ENCODE measurements at places on chromosomes 13 and 19.

DNA sequence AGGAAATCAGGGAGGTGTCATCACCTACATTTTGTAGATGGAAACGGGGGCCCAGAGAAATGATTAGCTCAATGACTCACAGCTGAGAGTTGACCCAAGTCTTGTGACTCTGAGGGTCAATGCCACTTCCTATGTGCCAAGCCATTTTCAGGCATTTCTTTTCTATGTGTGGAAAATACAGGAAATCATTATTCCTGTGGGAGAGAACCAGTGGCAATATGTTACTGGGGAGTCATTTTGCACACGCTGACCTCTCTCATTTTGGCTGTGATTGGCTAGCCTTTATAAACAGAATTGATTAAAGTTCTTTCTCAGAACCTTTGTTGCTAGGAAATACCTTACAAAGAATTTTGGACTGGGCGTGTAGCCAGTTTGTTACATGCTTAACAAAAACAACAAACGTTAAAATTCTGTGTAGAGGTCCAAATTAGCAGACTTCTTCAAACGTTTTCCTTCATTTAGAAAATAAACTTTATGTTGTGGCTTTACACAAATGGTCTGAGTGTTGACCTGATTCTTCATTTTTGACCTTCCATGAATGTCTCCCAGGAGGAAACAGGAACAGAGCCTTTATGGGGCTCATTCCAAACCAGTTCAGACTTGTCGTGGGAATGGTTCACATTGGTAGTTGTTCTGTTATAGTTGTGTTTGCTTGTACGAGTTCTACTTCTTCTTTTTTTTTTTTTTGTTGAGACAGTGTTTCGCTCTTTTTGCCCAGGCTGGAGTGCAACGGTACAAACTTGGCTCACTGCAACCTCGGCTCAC lies 11.4 kb downstream of the PCCA start:
- DNase-seq = no peak

- no peak for DNase-seq
Observed at GRCh38 chr13:113761136-113761535, 2.1 kb downstream of the TMEM255B start.

DNA sequence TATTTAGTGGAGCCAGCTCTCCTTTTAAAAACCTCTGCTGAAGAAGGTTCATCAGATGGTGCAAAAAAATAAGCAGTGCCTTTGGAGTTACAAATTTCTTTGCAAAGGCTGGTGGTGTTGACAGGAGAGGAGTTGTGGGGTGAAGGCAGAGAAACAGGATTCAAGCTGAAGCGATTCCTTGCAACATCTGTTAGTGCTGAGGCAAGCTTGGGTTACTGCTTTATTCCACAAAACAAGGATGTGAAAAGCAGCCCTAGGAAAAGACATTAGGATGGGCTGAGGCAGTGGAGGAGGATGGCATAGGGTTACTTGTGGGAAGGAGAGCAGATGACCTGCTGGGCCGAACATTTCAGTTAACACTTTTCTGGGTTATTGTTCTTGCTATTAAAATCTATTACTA lies 390.7 kb downstream of the DLEU7 start:
- DNase-seq = no peak

- DNase-seq = no peak
Observed at GRCh38 chr13:79660361-79660760, 179.4 kb downstream of the NDFIP2 start.

GRCh38 chr13:62320129-62321108 lies 904.8 kb upstream of the PCDH20 start:
- DNase-seq = no peak

- no peak for DNase-seq
Observed at GRCh38 chr19:11113140-11113708, 24.0 kb downstream of the LDLR start.

- no peak for DNase-seq
Observed at GRCh38 chr19:17607936-17608335, 52.5 kb downstream of the COLGALT1 start.

- no peak for DNase-seq
Observed at GRCh38 chr13:43805681-43806128, 18.9 kb upstream of the ENOX1 start.

DNA sequence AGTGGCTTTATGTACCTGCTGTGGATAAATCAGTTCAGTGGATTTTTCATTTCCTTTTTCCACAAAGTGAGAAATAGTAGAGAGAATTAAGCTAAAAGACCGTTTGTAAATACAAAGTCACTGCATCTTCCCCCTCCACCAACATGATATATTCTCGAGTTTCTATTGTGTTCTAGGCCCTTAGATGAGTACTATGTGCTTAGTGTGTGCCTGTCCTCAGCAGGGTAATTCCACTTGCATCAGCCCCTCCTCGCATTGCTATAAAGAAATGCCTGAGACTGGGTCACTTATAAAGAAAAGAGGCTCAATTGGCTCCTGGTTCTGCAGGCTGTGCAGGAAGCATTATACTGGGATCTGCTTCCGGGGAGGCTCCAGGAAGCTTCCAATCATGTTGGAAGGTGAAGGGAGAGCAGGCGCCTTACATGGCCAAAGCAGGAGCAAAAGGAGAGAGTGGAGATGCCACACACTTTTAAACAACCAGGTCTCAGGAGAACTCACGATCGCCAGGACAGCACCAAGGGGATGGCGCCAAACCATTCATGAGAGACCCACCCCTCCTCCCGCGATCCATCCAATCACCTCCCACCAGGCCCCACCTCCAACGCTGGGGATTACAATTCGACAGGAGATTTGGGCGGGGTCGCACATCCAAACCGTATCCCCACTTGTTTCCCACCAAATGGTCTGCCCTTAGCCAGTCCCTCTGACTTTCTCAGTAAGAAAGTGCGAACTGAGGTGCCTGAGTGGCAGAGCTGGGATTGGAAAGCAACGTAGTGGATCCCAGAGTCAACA lies 102.3 kb upstream of the ABCC4 start:
- no peak for DNase-seq

DNA sequence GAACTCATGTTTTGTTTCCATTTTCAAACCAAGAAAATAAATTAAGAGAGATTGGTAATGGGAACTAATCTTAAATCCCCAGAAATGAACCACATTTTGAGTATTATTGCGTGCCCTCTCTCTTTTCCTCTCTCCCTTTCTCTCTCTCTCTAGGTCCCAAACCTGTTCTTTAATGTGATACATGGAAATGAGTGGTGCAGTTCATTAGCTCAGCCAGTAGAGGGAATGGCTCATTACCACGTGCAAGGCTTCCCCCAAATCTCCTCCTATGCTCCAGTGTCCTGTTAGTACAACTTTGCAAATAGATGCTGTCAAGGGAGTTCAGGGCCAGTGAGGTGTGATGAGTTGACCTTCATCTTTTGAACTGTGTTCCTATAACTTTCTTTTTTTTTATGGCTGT lies 178.4 kb downstream of the FGF9 start:
- no peak for DNase-seq
